ENCODE measurements at places on chromosomes 11 and 22.

DNA sequence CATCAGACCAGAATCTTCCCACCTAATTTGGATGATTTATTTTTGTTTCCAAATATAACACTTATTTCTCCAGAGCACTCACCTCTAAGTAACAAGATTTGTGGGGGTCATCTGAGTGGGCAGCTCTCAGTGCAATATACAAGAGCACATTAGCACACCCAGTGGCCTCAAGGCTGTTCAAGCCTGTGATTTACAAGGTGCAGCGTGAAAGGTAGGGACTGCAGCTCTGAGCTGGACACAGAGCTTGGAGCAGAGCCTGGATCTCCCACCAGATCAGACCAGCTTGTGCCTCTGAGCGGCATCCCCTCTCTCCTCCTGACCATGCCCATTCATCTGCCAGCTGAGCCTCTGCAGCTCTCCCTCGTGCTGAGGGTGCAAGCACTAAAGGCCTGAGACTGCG is 323.3 kb upstream of the ZC3H12C start:
- DNase-seq: no peak

DNA sequence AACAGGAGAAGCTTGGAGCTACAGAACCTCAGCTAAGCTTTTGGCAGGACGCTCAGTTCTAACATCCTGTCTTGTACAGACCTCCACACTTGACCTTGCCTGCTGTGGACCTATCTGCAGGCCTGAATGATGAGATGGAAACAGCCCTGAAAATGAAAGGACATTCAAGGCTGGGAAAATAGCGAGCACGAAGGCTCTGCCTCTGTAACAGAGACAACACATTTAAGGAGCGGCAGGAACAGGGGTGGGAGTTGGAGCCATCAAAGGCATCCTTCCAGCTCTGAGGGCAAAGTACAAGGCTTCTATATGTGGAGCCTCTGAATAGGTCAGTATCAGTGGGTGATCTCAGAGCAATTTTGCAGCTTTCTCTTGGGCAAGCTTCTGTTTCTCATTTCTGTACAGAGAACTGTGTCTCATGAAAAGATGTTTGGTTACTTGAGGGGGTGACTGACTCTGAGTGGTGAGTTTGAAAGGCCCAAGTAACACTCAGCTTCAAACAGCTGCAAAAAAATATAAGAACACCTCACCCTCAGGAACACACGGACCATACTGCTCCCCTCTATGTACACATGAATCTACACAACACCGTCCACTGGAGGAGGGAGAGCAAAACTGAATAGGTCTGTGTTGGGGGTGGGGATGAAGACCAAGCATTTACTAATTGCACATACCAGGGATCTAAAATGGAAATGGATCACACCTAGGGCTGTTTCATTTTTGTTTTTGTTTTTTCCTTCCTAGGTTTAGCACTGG is 101.6 kb downstream of the CCDC81 start:
- DNase-seq: no peak

DNA sequence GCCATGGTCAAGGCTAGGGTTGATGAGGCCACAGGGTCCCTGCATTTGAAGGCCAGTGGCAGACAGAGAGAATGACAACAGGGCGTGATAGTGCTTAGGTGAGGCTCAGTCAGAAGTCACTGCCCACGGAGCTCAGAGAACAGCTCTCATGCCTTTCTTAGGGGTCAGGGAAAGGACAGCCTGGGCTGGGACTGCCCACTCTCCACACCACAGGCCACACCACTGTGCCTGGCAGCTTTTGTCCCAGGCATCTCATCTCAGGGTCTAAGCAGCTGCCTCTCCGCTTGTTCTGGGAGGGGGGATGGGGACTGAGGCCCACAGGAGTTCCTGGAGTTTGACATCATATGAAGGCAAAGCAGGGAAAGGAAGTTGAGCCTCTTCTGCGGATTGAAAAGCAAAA is 150.2 kb upstream of the B3GAT1 start:
- DNase-seq: no peak

- DNase-seq: no peak
Observed at GRCh38 chr11:124793466-124794278, 6.5 kb downstream of the MSANTD2 start.

DNA sequence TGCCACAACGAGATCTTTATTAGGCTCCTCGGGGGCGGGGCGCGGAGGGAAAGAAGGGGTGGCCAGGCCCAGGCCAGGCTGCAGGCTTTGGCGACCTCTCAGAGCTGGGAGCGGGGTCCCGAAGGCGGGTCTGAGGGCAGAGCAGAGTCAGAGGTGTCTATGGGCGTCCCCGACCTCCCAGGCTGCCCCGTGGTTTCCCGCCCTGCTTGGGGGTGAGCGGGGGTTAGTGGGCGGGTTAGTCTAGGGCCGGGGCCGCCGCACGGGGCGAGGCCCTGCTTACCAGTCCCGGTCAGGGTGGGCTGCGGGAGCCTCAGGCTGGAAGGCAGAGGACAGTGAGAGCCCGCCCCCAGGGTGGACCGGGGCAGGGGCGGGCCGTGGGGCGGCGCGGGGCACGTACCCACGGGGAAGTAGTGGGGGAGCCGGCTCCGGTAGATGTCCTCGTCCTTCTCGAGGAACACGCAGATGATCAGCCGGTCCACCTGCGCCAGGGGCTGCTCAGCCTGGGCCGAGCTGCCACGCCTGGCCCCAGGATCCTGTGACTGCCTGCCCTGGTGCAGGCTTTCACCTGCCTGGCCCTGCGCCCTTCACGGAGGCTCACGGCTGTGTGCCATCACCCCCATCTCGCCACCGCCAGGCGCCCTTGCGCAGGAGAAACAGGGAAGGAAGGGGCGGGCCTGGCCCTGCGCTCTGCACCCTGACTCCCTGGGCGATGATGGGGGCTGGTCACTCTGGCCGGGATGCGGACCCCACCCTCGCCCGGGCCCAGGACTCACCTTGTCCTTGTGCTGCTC is 12.5 kb downstream of the OTUB1 start:
- no peak for DNase-seq

GRCh38 chr11:73017024-73017751 is 124.9 kb downstream of the FCHSD2 start:
- DNase-seq: no peak

DNA sequence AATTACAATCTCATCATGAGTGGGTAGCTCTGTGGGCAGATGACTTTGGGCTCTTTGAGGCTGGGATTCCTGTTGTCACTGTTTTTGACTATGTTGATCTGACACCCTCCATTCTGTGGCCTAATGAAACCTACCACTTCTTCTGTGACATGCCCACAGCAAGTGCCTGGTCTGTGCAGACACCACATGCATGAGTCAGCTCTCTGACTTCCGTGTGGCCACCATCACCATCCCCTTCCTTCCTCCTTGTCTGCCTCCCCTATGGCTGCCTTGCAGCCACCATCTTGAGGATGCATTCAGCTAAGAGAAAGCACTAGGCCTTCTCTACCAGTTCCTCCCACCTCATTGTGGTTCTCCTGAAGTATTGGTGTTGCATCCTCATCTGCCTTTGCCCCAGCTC is 15.3 kb upstream of the OR10V1 start:
- no peak for DNase-seq

GRCh38 chr22:25008666-25009065 is 56.1 kb downstream of the KIAA1671 start:
- no peak for DNase-seq

DNA sequence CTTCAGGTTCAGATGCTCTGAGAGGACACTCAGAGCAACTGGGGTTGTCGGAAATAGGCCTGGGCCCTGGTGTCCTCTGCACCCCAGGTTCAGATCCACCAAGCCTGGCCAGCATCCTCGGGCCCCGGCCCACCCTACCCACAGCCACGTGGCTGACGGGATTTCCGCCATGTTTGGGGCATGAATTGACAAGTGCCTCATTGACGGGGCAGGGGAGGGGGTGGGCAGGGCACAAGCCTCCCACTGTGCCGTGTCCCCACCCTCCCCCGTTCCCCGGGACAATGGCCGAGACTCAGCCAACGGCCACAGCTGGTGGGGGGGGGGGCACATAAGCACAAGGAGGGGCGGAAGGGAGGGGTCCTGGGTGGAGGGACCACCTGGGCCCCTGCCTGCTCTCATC is 8.5 kb downstream of the MYRF start:
- no peak for DNase-seq

DNA sequence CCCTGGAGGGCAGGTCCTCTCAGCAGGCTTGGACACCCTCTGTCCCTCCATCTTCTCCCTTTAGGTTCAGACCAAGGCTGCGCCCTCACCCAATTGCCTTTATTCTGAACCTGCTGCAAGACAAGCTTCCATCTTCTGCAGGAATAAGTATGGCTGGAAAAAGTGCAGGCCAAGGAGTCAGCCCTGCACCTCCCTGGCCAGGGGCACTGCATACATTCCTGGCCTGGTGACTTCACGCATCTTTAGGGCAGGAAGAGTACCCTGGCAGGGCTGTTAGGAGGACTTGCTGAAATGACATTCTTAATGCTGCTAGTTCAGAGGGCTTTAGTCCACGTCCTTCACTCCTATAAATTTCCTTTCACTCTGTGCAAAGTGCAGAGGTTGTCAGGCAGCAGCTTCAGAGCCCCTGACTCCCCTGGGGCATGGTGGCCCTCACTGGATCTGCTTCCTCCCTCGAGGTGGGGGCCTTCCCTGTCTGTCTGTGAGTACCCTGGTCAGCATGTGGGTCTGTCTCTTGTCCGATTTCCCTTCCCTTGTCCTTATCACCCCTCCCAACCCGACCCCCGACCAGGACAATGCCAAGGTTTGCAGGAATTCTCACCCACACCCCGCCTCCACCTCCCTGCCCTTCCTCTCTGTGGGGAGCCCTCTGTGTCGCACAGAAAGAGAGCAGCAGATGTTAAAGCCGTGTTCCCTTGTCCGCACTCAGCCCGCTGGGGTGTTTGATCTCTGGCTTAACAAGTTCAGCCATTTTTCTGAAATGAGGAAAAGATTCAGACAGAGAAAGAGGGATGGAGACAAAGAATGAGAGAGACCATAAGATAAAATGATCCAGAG is 124.5 kb upstream of the SYT13 start:
- no peak for DNase-seq

DNA sequence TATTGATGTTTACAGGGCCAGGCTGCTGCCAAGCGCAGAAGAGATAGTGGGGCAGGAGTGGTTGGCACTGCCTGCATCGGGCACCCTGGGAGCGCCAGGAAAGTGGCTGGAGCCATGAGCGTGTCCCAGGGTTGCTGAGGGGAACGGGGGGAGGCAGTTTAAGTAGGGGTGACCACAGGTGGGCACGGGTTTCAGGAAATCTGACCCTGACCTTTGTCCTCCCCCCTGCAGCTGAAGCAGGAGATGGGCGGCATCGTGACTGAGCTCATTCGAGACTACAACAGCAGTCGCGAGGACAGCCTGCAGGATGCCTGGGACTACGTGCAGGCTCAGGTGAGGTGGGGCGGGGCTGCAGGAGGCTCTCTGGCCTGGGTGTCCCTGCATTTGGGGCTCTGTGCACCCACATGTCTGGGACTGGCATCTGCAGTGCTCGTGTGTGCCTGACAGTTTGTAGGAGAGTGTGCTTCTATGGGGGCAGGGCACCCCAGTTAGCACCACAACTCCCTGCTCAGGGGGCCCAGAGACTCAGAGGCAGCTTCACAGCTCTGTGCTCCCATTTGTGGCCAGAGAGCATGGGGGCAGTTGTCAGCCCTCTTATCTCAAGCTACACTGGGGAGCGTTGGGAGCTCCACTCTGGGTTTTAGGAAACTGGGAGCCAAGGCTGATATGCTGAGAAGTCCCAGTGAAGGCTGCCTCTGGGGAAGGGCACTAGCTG is 49.7 kb downstream of the CD82 start:
- no peak for DNase-seq

DNA sequence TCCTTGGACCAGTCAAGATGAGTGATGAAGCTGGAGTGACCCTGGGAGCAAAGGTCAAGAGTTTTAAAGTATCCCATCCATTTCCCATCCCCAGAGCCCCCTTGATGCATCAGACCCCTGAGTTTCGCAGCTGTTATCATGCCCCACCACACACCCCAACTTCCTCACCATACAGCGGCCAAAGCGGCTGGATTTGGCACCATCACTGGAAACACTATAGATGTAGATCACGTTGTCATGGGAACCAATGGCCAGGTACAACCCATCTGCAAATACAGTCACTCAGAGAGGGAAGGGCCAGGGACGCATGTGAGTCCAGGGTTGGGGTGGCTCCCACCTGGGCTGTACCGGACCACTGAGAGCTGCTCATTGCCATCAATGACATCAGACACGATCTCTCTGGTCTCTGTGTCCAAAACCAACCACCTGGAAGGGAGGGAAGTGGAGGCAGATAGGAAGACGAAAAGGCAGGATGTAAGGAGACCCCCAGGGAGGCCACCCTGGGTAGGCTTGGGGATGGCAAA is 2.2 kb upstream of the MTA2 start:
- DNase-seq: no peak

- DNase-seq: no peak
Observed at GRCh38 chr22:40560551-40560950, 76.0 kb downstream of the MRTFA start.
